PC-9 (cell line): ENCODE measurements at places on chromosomes 11 and 22.
A peak's percentile ranks its signal among the peaks of the same experiment; 100 is the strongest.

GRCh38 chr22:25764270-25765015 lies 22.5 kb downstream of the MYO18B start:
- DNase-seq = no peak

DNA sequence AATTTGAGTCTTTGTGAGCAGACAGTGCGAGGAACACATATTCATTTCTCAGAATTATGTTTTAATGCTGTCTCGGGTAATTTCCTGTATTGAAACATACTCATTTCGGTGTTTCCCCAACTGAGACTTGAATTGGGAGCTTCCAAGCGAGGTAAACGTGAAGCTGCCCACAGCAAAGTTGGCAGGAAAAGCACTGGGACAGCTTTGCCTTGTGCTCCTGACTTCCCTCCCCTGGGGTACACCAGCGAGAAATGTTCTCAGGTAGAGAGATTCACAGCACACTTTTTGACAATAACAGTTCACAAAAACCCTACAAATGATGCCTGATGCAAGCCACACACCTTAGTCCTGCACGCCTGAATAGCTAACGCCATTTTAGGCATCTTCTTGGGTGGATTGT lies 3.1 kb downstream of the HTR3B start:
- DNase-seq = no peak

DNA sequence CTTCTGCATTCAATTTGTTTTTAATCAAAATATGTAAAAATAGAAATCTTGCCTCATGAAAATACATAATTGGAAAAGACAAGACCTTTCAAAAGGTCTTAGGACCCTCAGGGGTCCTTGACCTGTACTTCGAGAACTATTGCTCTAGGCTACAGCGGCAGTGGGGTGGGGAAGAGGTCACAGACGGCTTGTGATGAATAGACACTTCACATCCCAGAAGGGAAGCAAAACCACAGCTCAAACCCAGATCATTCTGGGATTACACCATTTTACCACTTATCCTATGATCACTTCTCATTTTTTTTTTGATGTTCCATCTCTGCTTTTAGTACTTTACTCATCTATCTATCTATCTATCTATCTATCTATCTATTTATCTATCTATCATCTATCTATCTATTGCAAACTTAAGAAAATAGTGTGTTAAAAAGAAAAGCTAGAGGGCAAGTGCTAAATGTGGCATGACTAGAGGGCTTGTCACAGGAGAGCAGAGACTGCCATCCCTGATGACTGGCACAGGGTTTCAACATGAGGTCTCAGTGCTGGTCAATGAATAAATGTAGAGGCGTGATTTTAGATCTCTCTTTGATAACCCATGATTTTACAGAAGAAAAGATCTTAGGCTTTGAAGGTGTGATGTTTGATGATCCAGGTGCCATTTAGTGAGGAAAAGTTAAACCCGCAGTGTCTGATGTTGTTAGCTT lies 37.1 kb downstream of the RNF141 start:
- no peak for DNase-seq

- DNase-seq = no peak
Observed at GRCh38 chr22:35407362-35407761, 7.4 kb downstream of the MCM5 start.

GRCh38 chr11:73645972-73646631 lies at the start of gene PLEKHB1:
PLEKHB1 (plus strand) TSS chr11:73646581; CDS start chr11:73646609, 28 bp downstream.
- no peak for DNase-seq

DNA sequence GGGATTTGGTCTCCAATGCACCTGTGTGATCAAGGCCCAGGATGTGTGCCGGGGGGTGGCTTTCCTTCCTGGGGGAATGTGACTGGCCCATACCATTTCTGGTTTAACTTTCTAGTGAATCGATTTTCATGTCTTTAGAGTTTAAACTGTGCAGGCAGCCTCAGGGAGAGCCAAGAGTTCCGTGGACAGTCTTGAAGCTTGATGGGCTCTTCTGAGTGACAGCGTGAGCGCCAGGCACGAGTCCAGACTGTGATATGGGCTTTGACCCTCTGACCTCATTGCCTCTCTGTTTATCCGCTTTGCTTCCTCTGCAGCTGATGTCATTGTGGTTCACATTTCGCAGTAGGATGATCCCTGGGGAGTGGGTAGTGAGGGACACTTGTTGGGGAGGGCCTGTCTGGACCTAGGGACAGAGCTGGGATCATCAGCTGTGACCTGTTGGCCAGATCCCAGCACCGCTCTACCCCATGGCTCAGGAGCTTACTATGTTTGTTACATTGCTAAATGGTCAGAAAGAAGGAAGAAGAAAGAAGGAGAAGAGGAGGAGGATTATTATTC lies 80.6 kb upstream of the CLDN5 start:
- DNase-seq = no peak

GRCh38 chr11:62599069-62599696 lies 2.5 kb downstream of the MTA2 start:
- DNase-seq = peak; percentile 88

DNA sequence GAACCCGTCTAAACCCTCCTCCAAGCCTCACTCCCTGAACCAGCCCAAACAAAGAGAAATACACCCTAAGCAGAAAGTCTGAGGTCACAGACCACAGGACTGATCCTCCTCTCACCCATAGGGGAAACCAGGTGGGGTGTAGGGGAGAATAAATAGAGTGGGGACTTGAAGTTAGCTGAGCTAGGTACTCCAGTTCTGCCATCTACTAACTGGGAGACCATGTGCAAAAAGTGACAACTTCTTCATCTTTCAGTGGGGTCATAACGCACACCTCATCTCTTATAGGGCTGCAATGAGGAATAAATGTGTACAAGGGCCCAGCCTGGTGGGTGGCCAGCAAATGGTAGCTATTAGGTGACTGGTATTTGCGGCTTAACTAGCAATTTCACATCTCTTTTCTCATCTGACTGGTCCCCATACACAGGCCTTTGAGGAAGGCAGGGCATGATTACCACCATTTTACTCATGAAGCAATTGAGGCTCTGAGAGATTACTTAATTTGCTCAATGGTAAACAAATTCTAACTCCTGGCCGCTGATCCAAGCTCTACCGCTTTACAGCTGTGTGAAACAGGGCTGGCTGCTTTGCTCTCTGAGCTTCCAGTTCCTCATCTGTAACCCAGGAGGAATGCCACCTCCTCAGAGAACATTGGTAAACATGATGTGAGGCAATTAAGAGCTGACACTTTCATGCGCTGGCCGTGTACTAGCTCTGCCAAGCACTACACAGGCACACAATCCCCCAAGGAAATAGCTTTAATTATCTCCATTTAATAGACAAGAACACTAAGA lies 16.6 kb downstream of the TBC1D10A start:
- DNase-seq = peak; percentile 80

DNA sequence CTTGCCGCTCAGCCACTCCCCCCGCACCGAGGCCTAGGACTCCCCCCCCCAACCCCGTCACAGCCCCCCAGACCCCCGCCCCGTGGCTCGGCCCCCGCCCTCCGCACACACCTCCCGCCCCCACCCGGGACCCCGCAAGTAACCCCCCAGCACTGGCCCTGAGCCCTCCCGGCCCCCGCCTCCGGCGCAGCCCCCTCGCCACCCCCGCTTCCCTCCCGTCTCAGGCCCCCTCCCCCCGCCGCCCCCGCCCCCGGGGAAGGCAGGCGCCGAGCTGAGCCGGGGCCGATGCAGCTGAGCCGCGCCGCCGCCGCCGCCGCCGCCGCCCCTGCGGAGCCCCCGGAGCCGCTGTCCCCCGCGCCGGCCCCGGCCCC lies 1.5 kb downstream of the SHANK3 start:
- DNase-seq = no peak

DNA sequence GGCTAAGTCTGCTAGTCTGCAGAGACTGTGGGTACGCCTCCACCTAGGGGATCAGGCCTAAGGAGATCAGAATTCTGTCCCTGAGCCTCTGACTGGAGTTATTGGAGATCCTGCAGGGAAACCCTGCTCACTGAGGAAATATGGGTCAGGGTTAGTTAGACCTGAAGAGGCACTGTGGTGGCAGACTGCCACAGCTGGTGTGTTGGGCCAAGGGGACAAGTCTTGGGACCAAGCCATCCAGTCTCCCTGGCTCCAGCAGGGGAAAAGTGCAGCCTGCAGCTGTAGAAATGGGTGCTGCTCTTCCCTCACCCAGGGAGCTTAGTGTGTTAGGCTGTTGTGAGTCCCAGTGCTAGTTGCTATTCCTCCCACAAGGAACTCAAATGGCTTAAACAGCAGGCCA lies 334.8 kb upstream of the LARGE1 start:
- no peak for DNase-seq

DNA sequence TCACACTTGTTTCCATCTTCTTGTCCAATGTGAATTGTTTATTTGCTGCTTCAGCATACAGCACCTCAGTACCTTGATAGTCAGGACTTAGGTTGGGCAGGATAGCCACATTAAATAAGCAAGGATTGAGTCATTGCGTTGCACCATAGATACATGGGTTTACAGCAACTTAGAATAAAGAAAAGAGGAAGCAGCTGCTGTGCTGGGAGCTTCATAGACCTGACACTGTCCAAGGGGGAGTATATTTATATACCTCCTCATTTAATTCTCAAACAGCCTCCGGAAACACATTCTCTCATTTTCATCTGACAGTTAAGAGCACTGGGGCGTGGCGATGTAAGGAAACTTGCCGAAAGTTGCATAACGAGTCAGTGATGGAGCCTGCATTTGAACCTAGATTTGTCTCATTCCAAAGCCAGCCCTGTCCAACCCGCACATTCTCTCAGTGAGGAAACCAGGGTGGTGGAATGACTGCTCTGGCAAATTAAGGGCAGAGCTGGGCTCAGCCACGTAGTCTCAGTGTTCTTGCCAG lies 42.2 kb downstream of the UBASH3B start:
- peak; percentile 93 for DNase-seq

DNA sequence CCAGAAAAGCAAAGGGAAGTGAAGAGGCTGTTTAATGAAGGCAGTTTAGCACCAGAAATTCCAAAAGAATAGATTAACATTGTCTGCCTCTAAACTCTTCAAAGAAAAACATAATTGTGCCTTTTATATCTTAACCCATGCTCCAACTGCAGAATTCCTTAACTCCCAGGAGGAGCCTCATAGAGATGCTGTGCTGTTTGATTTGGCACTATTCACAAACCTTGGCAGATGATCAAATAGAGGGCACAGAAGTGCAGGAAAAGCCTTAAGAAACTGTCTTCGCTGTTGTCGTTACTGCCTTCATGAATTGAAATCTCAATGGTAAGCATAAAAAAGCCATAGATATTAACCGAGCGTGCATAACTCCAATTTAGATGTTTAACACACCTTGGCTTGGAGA lies 124.1 kb upstream of the MPPED2 start:
- DNase-seq = no peak

DNA sequence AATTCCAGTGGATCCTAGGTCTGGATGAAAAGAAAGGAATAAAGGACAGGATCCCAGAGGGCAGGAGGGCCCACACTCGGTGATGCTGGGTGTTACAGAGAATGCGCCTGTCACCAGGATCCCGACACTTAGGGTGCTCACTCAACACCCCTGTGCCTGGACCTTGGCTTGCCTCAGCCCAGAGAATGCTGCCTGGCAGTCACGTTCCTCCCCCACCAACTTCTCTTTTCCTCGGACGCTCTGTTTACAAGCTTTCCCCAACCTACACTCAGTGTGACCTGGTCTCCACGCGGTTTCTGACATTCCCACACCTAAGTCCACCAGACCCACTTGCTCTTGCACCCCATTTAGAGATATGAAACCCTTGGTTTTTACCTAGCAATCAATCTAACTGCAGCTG lies 38.0 kb upstream of the ETS1 start:
- no peak for DNase-seq

DNA sequence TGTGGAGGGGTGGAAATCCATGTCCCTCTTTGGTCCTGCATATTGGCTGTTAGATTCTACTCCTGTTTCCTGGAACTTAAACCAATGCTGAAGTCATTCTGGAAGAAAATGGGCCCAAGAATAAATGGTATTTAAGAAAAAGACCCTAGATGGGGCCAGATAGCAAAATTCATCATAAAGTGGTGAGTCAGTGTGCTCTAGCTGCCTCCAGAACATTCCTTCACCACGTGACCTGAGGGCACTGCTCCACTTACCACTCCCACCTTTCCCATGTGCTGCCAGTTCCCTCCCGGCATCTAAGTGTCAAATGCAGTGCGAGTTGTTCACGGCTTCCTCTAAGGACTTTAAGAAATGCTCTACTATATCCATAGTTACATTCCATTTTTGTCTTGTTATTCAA lies 30.9 kb upstream of the NAP1L4 start:
- no peak for DNase-seq

DNA sequence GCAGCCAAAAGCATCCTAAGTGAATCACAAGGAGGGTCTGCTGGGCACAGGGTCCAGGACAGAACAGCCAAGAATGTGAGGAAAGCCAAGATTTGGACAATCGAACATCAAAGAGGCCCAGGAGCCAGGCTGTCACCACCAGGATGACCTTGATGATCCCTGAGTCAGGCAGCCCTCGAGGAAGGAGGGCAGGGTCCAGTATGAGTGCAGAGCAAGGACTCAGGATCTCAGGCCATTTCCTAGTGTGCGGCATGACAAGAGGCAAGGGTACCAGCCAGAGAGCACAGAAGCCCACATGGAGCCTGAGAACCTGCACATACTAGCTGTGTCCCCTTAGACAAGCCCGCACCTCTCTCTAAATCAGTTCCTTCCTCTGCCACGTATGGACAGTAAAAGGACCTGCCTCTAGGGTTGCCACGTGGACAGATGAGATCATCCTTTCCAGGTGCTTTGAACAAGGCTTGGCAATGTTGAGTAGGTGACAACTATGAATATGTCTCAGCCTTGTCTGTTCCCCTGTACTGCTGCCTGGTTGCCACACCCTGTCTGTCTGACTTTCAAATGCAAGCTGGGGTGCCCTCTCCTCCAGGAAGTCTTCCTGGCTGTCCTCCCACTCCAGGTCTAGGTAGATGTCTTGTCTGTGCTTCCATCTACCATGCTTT lies 32.2 kb upstream of the ISX start:
- DNase-seq = no peak

- DNase-seq = no peak
Observed at GRCh38 chr22:23825246-23825905, 13.4 kb downstream of the DERL3 start.

- DNase-seq = no peak
Observed at GRCh38 chr11:60127311-60127811, 38.9 kb downstream of the MS4A2 start.

GRCh38 chr11:118193910-118194566 lies 17.6 kb upstream of the SCN2B start:
- no peak for DNase-seq

DNA sequence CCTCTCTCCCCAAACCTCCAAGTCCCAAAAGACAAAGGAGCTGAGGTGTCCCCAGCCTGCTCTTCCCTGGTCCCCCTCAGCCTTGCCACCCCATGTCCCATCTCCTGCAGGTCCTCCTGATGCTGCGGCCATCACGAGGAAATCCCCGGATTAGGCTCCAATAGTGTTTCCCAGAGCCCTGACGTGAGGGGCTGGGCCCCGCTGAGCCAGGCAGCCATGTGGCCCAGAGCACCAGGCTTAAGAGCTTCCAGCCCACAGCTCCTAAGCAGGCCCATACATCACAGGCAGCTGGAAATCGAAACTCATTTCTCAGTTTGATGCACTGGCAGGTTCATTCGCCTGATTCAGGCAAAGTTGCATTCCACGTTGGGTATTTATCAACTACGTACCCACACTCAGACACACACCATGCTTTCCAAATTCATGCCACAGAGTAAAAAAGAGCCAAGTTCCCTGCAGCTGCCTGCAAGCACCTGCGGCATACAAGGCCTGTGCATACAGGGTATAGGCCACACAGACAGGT lies 114.2 kb downstream of the CHST1 start:
- no peak for DNase-seq

GRCh38 chr11:81959341-81959740 lies 774.3 kb downstream of the FAM181B start:
- DNase-seq = no peak
